Activated T-cell treated with anti-CD3 and anti-CD28 coated beads, Interleukin-2, amount 50 U/mL, for 1 hour (primary cell): ENCODE measurements at places on chromosomes 2 and 18.

GRCh38 chr2:1045109-1045508, 94.5 kb downstream of the SNTG2 start:
- no peak for DNase-seq

DNA sequence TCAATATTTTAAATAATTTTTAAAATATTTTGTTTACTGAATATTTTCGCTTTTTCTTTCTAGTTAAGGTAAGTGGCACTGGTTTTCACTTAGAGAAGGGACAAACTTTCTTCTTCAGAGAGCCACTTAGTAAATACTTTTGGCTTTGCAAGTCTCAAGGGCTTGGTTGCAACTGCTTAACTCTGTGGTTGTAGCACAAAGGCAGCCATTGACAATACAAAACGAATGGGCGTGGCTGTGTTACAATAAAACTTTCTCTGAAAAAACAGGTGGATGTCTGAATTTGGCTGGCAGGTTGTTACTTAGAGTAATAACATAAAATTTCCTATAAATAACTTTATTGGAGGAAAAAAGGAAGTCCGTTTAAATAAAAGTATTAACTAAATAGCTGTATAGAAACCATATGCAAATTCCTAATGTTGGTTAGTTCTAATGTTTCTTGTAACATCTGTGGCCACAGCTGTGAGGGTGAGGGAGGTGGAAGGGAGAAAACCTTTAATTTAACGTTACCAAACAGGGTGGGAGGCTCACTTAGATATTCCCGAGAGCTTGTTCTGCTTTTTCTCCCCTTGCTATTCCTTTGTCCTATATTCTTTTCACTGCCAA, 62.4 kb upstream of the TNP1 start:
- DNase-seq, result no peak

- DNase-seq, result no peak
Measured at GRCh38 chr18:62996566-62996965, 281.2 kb downstream of the PHLPP1 start.

- no peak for DNase-seq
Measured at GRCh38 chr2:172242961-172243360, 140.3 kb upstream of the DLX2 start.

- DNase-seq, result no peak
Measured at GRCh38 chr2:36770542-36771287, 74.2 kb downstream of the VIT start.

GRCh38 chr2:66679442-66679841, 244.5 kb downstream of the MEIS1 start:
- DNase-seq, result no peak

GRCh38 chr2:171627412-171627811, 59.9 kb upstream of the DYNC1I2 start:
- no peak for DNase-seq
